ENCODE measurements at places on chromosomes 3 and 15. TPM values are rescaled to one million over a fixed set of nuclear protein-coding genes. Genes with fewer than 3 reads are reported as not detected.

- peaks cover 22% of the 10 kb centered on the region for H3K4me1 ChIP-seq
- no peak for DNase-seq
- peaks cover 2% of the 10 kb centered on the region for H3K36me3 ChIP-seq
- no peaks in the 10 kb centered on the region for H3K27me3 ChIP-seq
- H3K4me3 ChIP-seq, result no peak overlapping the region
Measured at GRCh38 chr3:102158080-102158740, 276.6 kb upstream of the ZPLD1 start.

DNA sequence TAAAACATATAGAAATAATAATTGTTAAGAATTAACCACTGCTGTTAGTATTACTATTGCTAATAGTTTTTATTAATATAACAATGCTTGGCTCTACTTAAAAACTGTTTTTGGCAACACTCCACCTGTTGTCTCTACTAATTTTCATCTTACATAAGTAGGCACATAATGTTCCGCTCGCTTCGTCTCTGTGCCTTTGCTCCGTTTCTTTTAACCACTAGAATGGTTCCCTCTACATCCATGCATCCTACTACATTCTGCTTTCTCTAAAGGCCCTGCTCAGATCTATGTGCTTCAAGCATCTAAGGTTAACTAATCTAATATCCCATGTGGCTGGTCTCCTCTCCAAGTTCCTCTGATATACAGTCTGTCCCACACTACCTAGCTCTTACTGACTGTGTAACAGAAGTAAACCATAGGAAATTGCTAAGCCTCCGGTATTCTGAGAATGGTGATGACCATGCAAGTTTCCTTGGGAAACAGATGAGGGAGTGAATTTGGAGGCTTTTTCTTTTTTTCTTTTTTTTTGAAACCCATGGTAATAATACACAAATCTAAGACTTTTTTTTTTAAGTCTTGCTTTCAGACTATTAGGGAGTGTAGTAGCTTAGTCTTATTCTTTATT is 138.3 kb downstream of the P3H2 start:
- DNase-seq, result no peak
- H3K36me3 ChIP-seq, result no peaks in the 10 kb centered on the region
- no peak overlapping the region for H3K4me3 ChIP-seq
- H3K4me1 ChIP-seq, result no peaks in the 10 kb centered on the region

GRCh38 chr3:133644768-133645167 is 17.0 kb downstream of the TOPBP1 start:
- H3K27me3 ChIP-seq, result no peaks in the 10 kb centered on the region
- peaks cover 65% of the 10 kb centered on the region for H3K36me3 ChIP-seq
- H3K4me3 ChIP-seq, result no peak overlapping the region
- no peak for DNase-seq

- H3K4me3 ChIP-seq, result no peak overlapping the region
- H3K27me3 ChIP-seq, result no peaks in the 10 kb centered on the region
- H3K4me1 ChIP-seq, result no peaks in the 10 kb centered on the region
- H3K36me3 ChIP-seq, result no peaks in the 10 kb centered on the region
Measured at GRCh38 chr3:154590675-154591384, 160.8 kb upstream of the GPR149 start.

DNA sequence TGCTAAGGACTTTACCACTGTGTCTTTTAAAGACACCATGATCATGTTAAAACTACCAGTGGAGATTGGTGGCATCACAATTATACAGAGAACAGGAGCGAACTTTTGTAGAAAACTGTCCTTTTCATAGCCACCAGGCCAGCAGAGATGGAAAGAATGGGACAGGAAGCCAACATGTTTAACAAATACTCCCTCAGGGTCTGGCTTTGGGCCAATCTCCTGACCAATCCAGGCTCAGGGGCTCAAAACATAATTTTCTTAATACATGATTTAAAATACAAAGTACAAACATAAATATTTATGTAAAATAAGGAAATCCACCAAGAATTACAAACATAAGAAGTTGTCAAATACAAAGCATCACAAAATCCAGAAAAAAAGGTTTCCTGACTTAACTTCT is 266.0 kb downstream of the VPS13C start:
- H3K36me3 ChIP-seq, result no peaks in the 10 kb centered on the region
- H3K27me3 ChIP-seq, result peaks cover 8% of the 10 kb centered on the region
- DNase-seq, result no peak
- no peaks in the 10 kb centered on the region for H3K4me1 ChIP-seq
- no peak overlapping the region for H3K27ac ChIP-seq

The SLC28A2 gene
- total RNA-seq, result not detected

All from activated T-helper 1 cell treated with anti-CD3 and anti-CD28 coated beads, Interleukin-12 subunit alpha, Interleukin-12 subunit beta, Interleukin-2, Interleukin-4 antibody, amounts not matched to agents 30 ng/mL and 10 ng/mL and 1 ng/mL, durations not matched to agents 14 hours and 24 hours and 36 hours (primary cell).